Activated naive CD4-positive, alpha-beta T cell treated with Interleukin-2 at 50 U/mL for 16 hours (primary cell): ENCODE measurements at places on chromosomes 5 and 9.

- DNase-seq, result no peak
Measured at GRCh38 chr5:75243100-75243499, 6.4 kb upstream of the ANKRD31 start.

GRCh38 chr5:156971415-156971814, 8.4 kb upstream of the TIMD4 start:
- no peak for DNase-seq

DNA sequence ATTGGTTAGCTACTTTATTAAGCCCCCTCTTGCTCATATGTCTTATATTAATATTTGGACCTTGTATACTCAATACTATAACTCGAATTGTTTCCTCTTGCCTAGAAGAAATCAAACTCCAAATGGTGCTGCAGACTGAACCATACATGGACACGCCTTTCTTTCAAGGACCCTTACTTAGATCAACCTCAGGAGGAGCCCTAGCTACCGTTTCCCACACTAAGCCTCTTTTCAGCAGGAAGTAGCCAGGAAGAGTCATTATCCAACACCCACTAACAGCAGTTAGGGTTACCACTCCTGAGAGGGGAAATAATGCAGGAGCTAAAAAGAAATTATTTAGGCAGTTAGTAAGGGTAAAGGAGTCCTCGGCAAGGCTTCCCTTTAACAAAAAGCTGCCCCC, 243.8 kb upstream of the PUM3 start:
- DNase-seq, result no peak

GRCh38 chr5:55021410-55021809, 2.6 kb upstream of the GZMK start:
- DNase-seq, result no peak

GRCh38 chr9:127130661-127131538, 8.5 kb upstream of the ANGPTL2 start:
- DNase-seq, result no peak

DNA sequence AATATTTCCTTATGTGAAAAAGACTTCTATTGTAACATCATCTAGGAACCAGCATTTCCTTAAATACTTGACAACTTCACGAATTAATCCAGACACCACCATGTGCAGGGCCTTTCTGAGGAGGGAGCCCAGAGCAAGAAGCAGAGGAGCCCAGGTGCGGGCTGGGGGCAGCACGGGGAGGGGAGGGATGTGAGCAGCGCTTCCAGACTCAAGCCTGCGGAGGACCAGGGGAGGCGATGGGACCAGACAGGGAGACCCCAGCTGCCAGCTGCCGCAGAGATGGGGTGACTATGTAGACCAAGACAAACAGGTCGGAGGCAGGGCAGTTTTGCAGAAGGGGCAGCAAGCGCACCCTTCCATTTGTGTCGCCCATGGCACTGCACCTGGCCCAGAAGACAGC, 596.1 kb downstream of the IRX1 start:
- no peak for DNase-seq

GRCh38 chr9:133264235-133264764, 10.7 kb downstream of the ABO start:
- DNase-seq, result no peak

GRCh38 chr5:146732962-146733361, 145.6 kb downstream of the PPP2R2B start:
- DNase-seq, result no peak

DNA sequence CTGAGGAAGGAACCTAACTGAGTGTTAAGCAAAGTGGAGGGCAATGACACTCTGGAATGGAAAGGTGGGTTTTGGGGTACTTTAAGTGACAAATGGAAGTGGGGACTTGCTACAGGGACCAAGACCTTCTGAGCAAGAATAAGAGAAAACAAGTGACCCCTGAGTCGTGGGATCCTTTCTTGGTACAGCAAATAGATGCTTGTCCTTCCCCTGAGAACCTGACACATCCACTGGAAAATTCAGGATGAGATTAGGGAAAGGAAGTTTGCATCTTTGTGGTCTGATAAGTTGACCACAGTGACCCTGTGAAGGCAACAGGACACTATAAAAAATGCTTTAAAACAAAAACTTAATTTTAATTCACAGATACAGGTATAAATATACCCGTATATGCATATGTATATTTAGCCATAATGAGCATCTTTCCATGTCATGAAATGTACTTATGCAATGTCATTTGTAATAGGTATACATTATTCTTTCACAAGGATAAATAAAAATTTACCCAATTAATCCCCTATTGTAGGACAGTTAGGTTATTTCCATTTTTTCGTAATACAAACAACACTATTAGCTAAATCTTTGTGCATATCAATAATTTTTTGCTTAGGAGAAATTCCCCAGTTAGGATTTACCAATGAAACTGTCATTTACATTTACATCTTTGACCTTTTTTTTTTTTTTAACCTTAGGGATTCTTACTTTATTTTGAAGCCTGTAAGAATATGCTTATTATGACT, 2.0 kb upstream of the IRF1 start:
- no peak for DNase-seq

DNA sequence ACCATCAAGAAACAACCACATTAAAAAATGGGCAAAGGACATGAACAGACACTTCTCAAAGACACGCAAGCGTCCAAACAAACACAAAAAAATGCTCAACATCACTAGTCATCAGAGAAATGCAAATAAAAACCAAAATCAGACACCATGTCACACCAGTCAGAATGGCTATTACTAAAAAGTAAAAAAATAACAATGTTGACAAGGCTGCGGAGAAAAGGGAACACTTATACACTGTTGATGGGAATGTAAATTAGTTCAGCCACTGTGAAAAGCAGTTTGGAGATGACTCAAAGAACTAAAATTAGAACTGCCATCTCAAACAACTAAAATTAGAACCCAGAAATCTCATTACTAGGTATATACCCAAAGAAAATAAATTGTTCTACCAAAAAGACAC, 80.4 kb downstream of the CAAP1 start:
- no peak for DNase-seq

DNA sequence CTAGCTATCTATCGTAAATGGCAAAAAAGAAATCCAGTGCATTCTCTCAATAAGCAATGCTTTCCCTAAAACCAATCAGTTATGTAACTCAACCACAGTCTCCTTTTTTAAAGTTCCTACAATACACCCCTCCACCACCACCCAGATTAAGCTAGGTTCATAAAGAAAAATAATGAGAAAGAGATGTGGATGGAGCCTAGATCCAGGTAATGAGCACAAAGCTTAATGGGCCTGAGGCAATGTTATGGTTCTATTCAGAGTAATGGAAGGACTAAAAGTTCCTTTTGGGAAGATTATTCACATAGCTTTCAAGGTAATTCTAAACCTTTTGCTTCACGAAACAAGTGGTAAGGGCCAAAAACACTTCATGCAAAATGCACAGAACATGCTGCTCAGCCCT, 113.5 kb downstream of the MPDZ start:
- DNase-seq, result no peak

DNA sequence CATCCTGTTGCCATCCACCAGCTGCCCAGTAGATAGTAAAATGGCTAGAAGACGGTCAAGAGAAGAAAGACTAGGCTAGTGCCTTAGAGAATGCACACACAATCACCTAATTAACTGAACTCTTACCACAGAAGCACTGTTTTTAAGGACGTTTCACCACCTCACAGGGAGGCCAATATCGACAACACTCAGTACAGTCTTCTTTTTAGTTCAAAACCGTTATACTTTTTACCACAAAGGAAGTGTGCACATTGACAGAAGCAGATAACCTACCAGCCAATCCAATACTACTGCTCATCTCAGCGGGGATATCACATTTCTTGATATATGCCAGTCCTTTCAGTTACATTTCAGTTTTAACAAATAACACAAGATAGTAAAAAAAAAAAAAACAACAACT, 122.3 kb downstream of the GNAQ start:
- no peak for DNase-seq

- no peak for DNase-seq
Measured at GRCh38 chr5:33641744-33642505, 201.2 kb downstream of the TARS1 start.

DNA sequence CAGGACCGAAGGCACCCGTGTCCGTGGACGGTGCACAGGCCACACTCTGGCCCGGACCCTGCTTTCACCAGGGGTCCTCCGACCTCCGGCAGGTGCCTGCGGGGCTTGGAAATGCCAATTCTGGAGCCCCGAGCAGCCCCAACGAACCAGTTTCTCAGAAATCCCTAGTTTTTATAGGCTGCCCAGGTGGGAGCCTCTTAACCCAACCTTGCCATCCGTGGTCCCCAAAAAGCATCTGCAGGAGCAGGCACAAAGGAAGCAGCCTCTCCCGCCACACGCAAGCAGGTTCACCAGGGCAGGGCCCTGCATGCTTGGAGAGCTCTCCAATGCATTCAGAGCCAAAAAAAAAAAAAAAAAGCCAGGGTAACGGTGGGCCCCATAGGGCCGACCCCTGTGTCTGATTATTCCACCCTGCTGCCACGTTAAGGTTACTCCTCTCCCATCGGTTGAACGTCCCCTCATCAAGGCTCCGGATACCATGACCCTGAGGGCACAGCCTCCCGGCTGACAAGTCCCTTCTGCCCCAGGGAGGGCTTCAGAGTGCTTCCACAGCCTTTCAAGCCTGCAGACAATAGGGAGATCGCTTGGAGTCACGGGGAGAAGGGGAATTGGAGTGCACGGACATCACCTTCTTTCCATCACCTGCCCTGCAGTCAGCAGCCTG, 796 bp upstream of the TPRN start:
- DNase-seq, result no peak

- DNase-seq, result no peak
Measured at GRCh38 chr5:87885758-87886157, 382.9 kb downstream of the TMEM161B start.

DNA sequence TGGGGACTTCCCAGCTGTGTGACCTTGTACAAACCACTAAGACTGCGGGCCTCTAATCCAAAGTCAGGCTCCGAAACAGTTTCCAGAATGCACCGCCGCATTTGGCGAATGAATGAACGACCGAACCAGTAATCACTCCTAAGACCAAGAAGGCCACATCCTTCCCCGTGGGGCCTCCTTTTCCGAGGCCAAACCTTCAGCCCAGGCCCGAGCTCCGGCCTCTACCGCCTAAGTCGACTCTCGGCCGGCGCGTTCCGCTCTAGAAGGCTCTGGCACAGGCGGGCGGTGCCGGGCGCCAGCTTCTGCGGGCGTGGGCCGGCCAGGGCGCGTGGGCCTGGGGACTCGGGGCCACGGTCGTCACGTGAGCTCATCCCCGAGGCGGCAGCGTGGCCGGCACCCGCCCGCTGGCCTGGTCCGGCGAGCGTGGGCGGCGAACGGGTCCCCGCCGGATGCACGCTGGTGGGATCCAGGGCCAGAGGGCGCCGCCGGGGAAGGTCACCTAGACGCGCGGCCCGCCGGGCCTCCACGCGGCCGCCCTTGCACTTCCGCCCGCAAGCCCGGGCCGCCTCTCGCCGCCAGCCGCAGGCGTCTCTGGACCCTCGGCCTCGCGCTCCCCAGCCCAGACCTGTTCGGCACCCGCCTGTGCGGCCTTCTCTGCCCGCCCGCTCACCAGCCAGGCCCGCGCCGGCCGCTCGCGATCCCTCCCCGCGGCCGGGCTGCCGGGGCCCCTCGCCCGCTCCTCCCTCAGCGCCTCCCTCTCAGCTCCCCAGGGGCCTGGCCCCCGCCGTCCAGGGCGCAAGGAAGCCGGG, 754 bp downstream of the VDAC1 start:
- peak; percentile 58 for DNase-seq

DNA sequence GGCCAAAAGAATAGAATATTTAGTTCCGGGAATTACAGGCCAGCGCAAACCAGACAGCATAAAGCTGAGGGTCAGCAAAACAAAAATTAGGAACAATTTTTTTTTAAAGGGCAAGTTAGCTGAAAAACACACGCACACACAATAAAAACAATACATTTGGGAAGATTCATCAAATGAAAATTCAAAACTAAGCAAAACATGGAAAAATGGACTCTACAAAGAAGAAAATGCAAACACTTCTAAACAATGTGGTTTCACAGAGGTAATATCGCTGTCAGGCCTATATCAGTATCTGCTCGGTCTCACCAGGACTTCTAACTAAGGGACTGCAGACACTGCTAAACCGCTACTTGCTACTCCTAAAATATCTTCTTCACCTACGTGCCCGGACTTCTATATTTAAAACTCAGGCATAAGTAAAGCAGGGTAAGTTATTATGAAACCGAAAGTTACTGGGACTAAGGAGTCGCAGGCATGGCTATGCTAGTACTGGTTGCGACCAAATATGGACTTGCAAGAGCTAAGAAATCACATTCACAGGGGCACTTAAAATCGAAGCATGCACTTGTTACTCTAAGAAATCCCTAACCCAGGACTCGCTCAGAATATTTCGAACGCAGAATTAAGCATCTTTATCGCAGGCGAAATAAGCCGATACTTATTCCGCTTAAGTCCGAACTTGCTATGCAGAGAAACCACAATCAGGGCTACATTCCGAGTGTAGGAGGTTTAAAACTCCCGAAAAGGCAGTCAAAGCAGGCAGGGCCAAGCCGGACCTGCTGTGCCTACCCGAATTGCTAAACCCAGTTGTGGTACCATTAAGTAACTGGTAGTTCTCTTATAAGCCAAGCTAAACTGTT, 2.3 kb downstream of the ANXA2R start:
- DNase-seq, result peak; percentile 25

- DNase-seq, result no peak
Measured at GRCh38 chr5:121151534-121151933, 687.4 kb downstream of the PRR16 start.

DNA sequence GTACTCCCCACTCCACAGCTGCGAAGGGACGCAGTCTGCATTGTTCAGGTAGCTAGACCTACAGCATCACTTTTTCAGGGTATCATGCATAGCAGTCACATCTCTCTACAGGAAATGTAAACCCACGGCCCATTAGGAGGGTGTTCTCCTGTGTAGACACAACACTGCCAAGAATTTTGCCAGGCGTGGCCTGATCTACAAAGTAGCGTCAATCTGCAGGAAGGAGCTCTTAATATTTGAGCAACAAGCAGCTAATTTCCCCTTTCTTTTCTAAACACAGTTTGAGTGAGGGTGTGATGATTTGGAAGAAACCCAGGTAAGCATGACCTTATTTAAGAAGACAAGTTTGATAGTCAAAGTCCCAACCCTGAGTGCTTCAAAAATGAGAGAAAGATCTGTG, 419.0 kb downstream of the GADD45G start:
- DNase-seq, result no peak

GRCh38 chr5:141839015-141839513, 39.1 kb downstream of the PCDH1 start:
- DNase-seq, result no peak

- DNase-seq, result no peak
Measured at GRCh38 chr9:134590240-134591081, 51.1 kb upstream of the COL5A1 start.

- no peak for DNase-seq
Measured at GRCh38 chr5:100790170-100790665, 112.9 kb downstream of the ST8SIA4 start.

GRCh38 chr5:127925916-127926315, 157.7 kb upstream of the SLC12A2 start:
- DNase-seq, result no peak
